ENCODE measurements at places on chromosomes 13 and 19.

DNA sequence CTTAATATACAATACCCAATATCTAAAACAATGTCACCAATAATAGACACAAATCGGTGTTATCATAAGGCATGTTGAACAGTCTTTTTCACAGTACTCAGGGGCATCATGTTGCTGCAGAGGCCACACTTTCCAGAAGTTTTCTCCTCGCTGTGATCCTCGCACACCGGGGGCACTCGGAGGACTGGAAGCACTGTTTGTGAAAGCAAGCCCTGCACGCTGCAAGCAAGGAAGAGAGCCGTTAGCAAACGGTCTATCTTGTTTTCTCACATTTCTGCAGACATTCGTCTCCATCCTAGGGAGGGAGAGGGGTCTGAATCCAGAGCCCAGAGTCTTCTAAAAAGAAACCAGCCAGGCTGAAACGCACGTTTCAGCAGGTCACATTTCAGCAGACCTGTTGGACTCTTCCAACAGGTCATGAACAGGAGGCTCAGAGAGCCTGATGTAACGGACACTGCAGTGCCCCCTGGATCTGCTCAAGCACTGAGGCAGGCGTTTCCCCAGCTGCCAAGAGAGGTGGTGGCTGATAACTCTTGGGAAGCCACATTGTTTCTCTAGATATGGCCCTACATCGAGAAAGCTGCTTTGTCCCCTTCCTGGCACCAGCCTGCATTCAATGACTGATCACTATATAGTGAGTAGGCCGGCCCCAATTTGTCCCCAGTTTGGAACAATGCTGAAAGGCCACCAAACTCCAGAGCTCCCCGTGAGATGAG lies 43.6 kb downstream of the RUBCNL start:
- DNase-seq: no peak

- DNase-seq: no peak
Observed at GRCh38 chr13:59776924-59777690, 386.6 kb downstream of the DIAPH3 start.

DNA sequence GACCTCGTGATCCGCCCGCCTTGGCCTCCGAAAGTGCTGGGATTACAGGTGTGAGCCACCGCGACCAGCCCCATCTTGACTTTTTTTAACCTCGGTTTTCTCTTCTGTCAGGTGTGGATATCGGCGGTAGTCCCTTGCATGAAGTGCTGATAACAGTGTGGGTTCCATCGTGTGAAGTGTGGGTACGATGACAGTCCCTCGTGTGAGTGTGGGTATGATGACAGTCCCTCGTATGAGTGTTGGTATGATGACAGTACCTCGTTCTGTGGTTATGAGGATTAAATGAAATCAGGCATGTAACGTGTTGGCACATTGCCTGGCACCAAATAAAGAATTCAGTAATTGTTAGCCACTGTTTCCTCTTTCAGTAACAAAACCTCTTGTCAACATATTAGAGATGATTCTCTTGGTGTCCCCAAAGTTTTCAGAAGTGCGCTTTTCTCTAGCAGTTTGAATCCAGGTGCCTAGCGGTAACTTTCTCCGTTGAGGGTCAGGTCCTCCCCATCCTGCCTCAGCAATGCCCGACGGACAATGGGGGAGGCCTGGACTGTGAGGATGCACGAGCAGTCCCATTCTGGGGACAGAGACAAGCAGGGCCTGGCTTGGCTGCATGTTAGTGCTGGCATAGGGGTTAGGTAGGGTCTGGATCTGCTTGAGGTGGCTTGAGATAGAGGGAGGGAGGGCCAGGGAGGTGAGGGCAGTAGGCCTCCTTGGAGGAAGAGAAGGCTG lies 15.3 kb downstream of the GATAD2A start:
- DNase-seq: peak; percentile 25

DNA sequence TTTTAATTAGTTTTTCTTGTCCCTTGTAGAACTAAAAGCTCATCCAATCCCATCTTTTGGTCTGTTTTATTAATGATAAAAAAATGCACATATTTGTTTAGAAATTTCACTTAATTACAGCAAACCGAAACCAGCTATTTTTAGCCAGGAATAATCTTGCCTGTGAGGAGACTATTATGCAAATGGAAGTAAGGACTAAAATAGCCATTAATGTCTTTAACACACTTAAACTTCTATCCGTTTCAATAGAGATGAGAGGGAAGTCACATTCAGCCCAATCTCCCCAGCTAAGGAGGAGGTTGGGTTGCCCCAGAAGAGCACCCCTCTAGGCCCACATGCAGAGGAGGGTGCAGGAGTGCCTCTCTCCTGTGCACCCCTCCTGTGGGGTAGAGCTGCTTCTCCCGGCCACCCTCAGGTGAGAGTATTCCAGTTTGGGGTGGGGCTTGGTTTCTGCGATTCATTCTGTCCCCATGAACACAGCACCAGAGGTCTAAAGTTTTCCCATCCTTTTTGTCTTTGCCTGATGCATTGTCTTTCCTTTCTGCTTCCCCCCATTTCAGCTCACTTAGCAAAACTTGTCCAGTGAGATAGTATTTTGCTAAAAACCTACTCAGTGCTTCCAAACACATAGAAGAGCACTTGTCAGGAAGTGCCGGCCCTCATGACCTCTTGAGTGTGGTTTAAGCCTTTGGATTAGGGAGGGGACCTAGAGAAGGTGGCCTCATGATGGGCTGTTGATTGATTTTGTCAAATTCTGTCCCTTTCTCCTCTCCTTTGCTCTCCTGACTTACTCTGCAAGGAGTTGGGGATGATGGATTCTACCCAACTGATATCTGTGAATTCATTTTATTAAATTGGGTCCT lies 28.2 kb downstream of the FGF9 start:
- DNase-seq: no peak

- no peak for DNase-seq
Observed at GRCh38 chr13:61463024-61463423, 47.4 kb upstream of the PCDH20 start.

- no peak for DNase-seq
Observed at GRCh38 chr19:29519146-29519545, 6.6 kb upstream of the VSTM2B start.

GRCh38 chr19:33830264-33830663 lies 33.6 kb downstream of the KCTD15 start:
- no peak for DNase-seq

- no peak for DNase-seq
Observed at GRCh38 chr19:39746836-39747529, 9.2 kb upstream of the CLC start.

DNA sequence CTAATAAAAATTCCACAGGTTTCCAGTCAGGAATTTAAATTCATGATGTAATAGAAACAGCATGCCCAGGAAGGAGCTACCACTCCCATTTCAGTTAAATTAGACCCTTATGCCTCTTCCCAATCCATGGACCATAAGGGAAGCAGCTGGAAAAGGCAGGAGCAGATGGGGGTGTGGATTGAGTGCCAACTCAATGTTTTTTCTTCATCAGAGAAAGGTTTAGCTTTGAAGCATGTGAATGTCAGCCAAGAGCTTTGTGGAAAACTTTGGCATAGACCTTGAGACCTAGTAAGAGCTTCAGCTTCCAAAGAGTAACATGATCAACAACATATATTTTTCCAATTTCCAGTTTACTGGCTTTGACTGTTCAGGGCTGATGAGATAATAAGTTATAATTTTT lies 2139.9 kb downstream of the PCDH9 start:
- no peak for DNase-seq

DNA sequence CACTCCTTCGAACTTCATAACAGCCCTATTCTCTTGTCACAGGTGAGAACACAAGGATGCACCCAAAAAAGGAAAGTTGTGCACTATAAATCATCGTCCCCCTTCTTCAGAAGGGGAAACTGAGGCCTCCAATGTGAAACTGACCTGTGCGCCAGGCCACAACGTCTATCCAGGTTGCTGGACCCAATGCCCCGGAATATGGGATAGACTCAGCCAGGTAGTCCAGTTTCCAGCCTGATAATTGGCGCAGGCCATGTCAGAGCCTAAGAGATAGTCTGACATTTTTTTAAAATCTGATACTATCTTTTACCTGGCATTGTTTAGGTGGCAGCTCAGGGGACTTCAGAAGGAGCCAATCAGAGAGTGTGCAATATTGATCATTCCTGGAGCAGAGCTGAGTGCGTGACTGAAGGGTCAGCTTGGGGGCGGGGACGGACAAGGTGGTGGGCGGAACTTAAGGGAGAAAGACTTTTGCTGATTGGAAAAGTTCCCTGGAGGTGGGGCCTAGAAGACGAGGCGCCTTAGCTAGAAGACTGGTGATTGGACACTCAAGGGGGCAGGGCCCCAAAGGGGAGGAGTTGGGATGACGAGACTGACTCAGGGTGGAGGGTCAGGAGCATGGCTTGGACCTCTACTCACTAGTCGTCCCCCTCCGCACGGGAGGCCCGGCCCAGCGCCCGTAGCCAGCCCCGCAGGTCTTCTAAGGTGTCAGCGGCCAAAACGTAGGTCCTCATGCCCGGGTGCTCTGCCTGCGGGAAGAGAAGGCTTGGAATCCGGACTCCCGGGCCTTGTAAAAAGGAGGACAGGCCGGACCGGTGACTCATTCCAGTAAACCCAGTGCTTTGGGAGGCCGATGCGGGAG lies 8.5 kb downstream of the PLEKHA4 start:
- DNase-seq: peak; percentile 24

DNA sequence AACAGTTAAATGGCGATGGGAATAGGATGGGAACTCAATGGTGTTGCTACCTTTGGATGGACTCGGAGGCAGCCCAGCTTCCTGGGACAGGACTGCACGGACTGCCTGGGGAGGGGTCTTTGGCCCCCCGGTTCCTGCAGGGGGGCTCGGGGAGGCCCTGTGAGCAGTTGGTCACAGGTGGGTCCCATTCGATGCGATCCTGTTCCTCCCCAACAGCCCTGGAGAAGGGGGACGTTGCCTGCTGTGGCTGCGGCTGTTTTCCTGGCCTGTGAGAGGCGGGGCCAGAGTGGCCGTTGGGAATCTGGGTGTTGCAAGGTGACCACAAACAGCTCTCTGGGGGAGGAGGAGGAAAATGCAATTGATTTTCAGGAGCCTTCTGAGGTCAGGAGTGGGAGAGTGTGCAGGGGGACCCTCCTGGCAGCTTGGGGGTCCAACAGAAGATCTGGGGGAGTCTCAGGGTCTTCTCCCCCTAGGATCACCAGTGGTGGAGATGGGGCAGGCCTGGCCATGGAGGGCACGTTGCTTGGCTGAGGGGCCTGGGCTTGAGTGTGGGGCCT lies 1.9 kb upstream of the PLPPR3 start:
- DNase-seq: no peak

GRCh38 chr13:31192306-31192705 lies 7.5 kb upstream of the B3GLCT start:
- DNase-seq: no peak

DNA sequence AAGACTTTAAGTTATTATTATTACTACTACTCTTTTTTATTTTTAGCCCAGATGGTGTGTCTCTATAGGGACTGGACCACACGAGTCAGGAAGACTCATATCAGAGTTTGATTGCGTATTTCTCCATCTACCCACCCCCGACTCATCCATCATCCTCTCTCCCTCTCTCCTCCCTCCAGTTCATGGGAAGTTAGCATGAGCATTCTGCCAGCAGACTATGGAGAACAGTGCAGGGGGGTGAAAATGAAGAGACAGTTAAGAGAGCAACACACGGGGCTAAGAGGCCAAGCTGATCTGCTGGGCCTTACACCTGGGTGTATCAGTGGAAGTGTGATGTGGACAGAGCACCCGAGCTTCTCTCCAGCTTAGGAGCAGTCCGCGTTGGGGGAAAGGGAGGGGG lies 95.0 kb downstream of the UQCRFS1 start:
- no peak for DNase-seq
